Activated naive CD4-positive, alpha-beta T cell treated with anti-CD3 and anti-CD28 coated beads, Interleukin-2, amount 50 U/mL, for 16 hours (primary cell): ENCODE measurements at places on chromosomes 7 and 10.

DNA sequence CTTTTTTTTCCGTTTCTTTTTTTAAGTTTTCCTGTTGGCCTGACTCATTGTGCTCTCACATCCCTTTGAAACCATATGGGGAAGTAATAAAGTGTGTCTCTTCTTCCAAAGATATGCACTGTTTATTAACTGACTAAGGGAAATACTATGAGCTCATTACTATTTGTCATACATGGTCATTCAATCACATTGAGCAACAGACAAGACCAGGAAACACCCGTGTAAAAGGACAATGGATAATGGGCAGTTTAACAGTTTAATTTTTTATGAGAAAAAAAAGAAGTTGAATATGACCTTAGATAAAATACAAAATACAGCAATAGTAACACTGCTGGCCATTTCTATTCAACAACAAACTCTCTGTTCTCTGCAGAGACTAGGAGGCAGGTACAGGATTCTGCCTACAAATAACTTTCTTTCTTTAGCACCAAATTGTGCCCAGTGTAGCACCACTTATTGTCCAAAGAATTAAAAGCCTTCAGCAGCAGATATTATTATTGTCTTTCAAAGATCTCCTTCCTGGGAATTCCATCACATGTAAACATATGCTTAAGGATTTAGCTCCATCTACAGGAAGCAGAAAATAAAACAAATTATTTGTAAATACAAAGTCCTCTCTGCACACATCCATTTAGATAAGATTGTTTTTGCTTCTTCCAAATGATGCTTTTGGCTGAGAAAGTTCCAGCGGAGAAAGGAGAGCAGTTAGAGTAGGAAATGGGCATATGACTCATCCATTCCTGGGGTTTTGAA is 55.0 kb upstream of the AKR1E2 start:
- no peak for DNase-seq

GRCh38 chr7:36407636-36408550 is 18.2 kb downstream of the ANLN start:
- DNase-seq = no peak

- DNase-seq = peak; percentile 57
Measured at GRCh38 chr7:131007439-131008330, 273.7 kb upstream of the KLF14 start.

DNA sequence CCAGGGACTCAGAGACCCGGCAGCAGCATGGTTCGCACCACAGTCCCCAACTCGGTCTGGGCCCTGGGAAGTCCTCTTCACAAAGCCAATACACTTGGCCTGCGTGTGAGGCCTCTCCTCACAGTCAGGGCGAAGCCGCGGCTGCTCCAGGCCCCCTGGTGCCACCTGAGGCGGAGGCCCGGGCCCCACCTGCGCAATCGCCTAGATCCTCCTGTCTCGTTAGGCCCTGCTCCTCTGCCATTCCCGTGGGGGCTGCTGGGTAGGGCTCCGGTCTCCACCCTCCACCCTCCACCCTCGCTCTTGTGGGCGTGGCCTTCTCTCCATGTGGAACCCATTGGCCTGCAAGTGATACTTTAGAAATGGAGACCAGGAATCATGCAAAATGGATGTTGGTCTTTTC is 553.3 kb downstream of the INHBA start:
- no peak for DNase-seq

DNA sequence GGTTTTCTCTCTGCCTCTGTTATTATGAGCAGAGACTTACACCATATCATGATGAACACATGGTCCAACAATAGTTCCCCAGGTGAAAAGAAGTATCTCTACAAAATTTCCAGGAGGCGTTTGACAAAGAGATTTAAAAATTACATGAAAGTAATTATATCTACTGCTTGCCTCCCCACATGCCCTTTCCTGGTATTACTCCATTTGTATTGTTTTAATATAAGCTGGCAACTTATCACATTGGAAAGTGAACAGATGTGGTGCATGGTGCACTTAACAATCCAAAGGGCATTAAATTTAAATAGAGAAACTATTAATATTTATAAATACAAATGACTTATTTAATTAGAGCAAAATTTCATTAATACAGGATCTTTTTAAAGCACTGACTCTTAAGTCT is 638.2 kb downstream of the ANKRD7 start:
- no peak for DNase-seq

GRCh38 chr10:110416776-110417711 is 80.7 kb upstream of the DUSP5 start:
- no peak for DNase-seq

- DNase-seq = peak; percentile 48
Measured at GRCh38 chr10:74824900-74825370, 1.5 kb upstream of the KAT6B start.

DNA sequence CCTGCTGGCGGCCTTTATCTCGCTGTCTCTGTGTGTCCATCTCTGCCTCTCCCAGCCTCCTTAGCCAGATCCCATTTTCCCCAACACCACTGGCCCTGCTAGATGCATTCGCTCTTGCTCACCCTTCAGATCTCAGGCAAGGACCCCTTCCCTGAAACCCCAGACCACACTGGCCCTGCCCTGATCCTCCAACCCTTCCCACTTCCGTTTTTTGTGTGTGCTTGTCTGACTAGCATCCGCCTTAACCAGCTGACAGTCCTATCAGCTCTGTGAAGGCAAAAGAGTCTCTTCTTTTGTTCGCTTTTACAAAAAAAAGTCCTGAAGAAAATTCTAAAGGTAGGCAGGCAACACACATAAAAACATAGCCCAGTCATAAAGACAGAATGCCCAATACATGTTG is 28.7 kb downstream of the CHST15 start:
- DNase-seq = no peak

DNA sequence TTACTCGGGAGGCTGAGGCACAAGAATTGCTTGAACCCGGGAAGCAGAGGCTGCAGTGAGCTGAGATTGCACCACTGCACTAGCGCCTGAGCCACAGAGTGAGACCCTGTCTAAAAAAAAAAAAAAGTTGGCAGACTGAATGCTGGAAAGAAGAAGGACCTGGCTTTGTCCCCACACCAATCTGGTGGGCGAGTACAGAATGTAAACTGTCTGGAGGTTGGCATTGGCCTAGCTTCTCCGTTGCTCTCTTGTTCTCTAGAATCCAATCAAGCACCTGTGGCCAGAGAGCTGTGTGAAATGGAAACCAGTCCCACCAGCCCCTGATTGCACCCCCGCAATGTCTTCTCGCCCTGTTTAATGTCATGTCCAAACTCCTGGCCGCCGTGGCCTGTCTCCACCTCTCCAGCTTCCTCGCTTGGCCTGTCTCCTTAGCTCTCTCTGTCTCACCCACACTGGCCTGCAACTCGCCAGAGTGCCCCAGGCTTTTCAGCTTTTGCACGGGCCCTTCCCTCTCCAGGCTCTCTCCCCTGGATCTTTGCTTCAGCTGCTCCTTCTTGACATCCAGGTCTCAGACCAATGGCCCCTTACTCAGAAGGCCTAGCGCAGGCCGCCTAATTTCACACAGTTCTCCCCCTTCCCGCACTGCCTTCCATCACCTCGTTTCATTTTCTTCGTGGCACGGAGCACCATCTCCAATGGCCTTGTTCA is 670 bp upstream of the AGK start:
- peak; percentile 11 for DNase-seq

- no peak for DNase-seq
Measured at GRCh38 chr7:108094933-108095710, 35.0 kb downstream of the LAMB4 start.
